ENCODE measurements at places on chromosomes 5 and 9.

DNA sequence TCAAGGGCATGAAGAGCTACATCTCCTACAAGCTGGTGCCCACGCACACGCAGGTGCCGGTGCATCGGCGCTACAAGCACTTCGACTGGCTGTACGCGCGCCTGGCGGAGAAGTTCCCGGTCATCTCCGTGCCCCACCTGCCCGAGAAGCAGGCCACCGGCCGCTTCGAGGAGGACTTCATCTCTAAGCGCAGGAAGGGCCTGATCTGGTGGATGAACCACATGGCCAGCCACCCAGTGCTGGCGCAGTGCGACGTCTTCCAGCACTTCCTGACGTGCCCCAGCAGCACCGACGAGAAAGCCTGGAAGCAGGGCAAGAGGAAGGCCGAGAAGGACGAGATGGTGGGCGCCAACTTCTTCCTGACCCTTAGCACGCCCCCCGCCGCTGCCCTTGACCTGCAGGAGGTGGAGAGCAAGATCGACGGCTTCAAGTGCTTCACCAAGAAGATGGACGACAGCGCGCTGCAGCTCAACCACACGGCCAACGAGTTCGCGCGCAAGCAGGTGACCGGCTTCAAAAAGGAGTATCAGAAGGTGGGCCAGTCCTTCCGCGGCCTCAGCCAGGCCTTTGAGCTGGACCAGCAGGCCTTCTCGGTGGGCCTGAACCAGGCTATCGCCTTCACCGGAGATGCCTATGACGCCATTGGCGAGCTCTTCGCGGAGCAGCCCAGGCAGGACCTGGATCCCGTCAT is 1.4 kb downstream of the SNX18 start:
- DNase-seq, result peak; percentile 84

DNA sequence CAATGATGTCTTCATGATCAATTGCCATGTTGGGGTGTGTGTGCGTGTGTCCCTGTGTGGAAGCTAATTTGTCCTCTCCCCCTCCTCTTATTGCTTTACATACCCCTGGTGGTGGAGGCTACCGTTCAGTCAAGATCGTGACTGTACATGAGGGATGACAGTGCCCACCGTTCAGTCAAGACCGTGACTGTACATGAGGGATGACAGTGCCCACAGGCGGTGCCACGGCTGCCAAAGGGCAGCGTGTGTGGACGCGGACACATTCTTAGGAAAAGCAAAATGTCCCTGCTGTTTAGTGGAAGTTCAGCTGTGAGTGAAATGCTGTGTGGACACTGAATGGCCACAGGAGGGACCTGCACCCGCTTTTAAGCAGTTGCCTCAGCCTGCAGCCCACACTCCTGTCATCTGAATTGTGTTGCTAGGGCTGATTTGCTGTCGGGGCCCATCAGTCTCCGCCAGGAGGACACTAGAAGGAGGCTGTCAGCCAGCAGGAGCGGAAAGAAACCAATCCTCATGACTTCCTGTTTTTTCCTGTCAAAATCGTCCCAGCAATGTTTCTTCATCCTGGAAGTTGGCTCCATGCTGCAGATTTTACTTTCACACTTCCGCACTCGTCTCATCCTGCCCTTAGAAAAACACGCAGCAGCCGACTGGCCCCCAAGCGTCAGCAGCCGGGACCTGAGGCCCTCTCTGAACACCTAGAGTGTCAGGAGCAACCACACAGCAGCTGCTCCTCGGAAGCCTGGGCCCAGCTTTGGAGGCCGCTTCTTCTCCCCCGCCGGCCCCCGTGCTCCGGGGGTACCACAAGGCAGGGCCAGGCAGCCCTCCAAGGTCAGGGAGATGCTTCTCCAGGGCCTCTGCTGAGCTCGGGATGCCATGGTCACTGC is 9.1 kb downstream of the OR2V1 start:
- DNase-seq, result no peak

GRCh38 chr5:142183561-142183960 is 75.0 kb downstream of the NDFIP1 start:
- no peak for DNase-seq

DNA sequence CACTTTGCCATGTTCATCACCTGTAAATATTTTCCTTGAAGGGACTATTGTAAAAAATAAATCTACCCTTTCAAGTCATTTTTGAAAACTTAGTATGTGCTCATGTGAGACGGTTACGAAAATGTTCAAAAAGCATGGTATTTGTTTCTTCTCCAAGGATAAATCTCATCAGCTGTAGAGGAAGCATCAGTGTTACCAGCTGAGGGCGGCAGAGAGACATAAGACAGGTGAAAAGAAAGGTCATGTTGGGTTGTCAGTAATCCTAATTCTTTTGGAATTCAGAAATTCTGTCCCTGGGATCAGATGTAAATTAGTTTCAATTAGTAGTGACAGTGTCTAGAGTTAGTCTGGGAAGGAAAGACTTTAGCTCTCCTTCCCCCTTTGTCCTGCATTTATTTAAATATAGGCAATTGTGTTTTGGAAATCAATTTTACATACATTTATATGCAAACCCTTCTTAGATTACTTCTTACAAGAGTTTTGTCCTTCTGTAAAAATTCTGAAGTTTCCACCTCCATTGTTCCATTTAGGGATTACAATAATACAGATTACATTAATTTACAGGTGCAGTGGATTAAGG is 791.9 kb upstream of the CDH6 start:
- DNase-seq, result no peak

- no peak for DNase-seq
Measured at GRCh38 chr9:17130291-17130690, 4.5 kb upstream of the CNTLN start.

DNA sequence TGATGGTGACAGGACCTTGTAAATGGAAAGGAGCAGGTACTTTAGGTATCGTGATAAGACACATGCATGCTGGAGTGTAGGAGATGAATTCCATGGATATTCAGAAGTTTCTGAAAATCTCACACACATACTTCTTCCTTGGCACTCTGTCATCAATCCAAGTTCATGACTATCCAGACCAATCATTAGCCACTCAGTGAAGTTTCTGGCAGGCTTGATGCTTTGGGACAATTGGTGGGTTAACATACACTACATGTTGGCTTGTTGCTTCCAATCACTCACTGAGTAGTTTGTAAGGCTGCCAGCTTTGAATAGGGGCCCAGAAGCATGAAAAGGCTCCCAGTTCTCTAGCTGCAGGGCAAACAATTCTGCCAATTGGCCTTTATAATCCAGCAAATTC is 147.6 kb downstream of the CEMIP2 start:
- DNase-seq, result no peak

DNA sequence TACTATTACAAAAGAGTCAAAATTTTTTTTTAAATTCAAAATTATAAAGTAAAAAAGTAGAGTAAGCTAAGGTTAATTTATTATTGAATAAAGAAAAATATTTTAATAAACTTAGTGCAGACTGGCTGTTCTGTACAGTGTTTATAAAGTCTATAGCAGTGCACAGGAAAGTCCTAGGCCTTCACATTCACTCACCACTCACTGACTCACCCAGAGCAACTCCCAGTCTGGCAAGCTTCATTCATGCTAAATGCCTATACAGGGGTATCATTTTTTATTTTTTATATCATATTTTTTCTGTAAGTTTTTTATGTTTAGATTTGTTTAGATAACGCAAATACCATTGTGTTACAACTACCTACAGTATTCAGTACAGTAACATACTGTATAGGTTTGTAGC is 700.7 kb upstream of the GRAMD2B start:
- DNase-seq, result no peak

- DNase-seq, result no peak
Measured at GRCh38 chr9:16601991-16602390, 268.5 kb downstream of the BNC2 start.

GRCh38 chr9:129068990-129069861 is 11.7 kb upstream of the DOLPP1 start:
- peak; percentile 90 for DNase-seq

DNA sequence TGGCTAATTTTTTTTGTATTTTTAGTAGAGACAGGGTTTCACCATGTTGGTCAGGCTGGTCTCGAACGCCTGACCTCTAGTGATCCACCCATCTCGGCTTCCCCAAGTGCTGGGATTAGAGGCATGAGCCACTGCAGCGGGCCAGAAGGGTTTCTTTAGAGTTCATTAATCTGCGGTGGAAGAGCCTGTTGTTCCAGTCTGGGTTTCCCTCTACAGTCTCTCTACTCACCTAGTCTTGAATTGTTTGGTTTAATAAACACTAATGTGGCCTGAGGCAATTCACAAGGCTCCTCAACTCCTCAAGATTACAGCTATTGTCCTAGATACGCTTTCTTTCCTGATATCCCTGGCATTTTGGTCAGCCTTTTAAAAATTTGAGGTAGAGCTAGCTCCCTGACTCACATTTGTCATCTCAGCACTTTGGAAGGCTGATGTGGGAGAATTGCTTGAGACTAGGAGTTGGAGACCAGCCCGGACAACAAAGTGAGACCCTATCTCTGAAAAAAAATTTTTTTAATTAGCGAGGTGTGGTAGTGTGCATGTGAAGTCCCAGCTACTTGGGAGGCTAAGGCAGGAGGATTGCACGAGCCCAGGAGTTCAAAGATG is 4.6 kb upstream of the SAR1B start:
- DNase-seq, result no peak

- no peak for DNase-seq
Measured at GRCh38 chr9:95229230-95229915, 88.1 kb downstream of the FANCC start.

GRCh38 chr5:60487885-60488442 is 212.0 kb downstream of the DEPDC1B start:
- no peak for DNase-seq

DNA sequence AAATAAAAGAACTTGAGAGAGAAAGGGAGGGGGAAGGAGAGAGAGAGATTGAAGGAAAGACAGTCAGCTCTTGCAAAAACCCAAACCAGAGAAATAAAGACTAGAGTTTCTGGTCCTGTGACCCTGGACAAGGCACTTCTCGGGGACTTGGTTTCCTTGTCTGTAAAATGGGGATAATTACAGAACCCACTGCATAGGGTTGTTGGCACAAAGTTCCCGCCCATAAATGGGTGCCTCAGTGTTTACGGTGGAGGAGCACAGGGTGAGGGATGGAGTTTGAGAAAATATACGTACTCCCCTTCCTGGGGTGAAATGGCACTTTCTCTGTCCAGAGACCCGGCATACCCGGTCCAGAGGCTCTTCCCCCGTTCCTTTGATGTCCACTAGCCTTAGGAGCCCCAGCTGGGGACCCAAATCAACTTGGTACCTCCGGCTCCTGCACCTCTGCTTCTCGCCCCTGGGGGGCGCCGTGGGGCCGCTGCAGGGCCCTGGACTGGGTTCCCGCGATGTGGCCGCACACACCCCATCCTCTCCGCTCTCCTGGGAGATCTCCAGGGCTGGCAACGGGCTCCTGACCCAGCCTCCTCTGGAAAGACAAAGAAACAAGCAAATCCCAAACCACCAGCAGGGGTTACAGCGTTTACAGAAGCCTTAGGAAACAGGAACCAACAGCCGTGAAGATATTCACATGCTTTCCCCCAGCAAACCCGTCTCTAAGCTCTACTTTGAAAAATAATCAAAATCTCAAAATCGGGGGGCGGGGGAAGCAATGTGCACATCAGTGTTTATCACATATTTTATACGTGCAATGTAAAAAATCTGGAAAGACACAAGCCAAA is 26.3 kb downstream of the PTGES start:
- peak; percentile 93 for DNase-seq

GRCh38 chr5:96373381-96373733 is 59.7 kb downstream of the PCSK1 start:
- DNase-seq, result no peak

- no peak for DNase-seq
Measured at GRCh38 chr5:5979377-5979760, 399.0 kb downstream of the MED10 start.

GRCh38 chr9:13278368-13279246 is 885 bp downstream of the MPDZ start:
- peak; percentile 83 for DNase-seq

GRCh38 chr9:97504381-97505216 is 3.1 kb downstream of the TMOD1 start:
- DNase-seq, result no peak

DNA sequence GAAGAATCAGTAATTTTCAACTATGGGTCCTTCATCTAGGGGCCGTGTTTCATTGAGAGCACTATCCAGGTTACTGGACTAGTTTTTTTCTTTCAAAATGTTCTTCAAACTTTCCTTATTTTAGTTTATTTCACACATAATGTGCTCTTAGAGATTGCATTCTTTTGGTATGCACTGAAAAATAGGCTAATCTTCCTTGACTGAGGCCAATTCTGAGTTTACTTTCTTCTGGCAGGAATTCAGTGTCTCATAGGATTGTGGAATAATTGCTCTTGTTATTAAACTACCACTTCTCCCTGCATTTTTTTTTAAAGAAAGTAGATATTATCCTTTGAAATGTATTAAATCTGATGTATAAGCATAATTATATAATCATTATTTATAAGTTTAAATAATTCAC is 624.5 kb downstream of the RAB3C start:
- DNase-seq, result no peak

DNA sequence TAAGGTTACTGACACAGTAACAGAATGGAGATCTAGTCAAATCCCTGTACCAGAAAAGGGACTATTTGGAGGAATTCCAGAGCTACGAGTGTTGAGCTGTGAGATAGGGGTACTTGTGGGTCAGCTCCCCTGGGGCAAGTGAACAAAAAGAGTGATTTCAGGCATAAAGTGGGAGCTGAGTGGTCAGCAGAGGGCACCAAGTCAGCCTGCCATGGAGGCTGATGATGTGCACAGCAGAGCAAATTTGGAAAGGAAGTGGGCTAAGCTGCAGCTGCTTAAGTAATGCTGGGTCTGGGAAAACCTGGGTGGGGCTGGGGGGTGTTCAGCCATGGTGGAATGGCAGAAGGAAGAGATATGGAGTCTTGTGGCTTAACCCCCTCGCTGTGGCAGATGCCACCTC is 327.9 kb downstream of the NTRK2 start:
- no peak for DNase-seq

GRCh38 chr5:169838688-169839087 is 141.6 kb downstream of the INSYN2B start:
- no peak for DNase-seq

GRCh38 chr5:108148715-108149139 is 233.2 kb downstream of the FBXL17 start:
- DNase-seq, result no peak

DNA sequence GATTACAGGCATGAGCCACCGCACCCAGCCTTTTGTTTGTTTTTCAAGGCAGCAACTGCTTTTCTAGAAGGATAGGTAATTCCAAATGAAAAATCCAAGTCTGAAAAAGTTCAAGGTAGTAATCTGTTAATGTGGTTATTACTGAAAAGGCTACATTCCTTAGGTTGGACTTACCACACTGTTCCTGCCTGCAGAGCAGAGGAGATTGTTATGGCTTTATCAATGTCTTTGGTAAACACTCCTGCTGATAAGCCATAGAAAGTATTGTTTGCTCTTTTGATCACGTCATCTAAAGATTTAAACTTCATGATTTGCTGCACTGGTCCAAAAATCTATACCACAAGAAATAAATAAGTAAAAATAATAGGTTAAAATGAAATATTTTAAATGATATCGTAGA is 43.4 kb downstream of the ALDH1A1 start:
- no peak for DNase-seq

- DNase-seq, result no peak
Measured at GRCh38 chr5:153618867-153619266, 128.4 kb downstream of the GRIA1 start.

- DNase-seq, result no peak
Measured at GRCh38 chr5:73135429-73136054, 15.2 kb downstream of the TMEM171 start.
